Activated naive CD8-positive, alpha-beta T cell treated with anti-CD3 and anti-CD28 coated beads, Interleukin-2, amount 10 ng/mL, durations not matched to agents 7 days and 5 days (primary cell): ENCODE measurements at places on chromosomes 12 and 14. TPM values are rescaled to one million over a fixed set of nuclear protein-coding genes. Genes with fewer than 3 reads are reported as not detected.

DNA sequence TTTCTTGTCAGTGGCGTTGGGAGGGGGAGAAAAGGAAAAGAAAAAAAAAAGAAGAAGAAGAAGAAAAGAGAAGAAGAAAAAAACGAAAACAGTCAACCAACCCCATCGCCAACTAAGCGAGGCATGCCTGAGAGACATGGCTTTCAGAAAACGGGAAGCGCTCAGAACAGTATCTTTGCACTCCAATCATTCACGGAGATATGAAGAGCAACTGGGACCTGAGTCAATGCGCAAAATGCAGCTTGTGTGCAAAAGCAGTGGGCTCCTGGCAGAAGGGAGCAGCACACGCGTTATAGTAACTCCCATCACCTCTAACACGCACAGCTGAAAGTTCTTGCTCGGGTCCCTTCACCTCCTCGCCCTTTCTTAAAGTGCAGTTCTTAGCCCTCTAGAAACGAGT lies 1.9 kb downstream of the ASCL1 start:
- H3K4me3 ChIP-seq, result peak overlapping the region; percentile 27
- peak overlapping the region; percentile 32 for H3K27ac ChIP-seq
- peaks cover 93% of the 10 kb centered on the region for H3K27me3 ChIP-seq
- H3K36me3 ChIP-seq, result peaks cover 10% of the 10 kb centered on the region

RNASE1 gene
- total RNA-seq, result 2.8 TPM

DNA sequence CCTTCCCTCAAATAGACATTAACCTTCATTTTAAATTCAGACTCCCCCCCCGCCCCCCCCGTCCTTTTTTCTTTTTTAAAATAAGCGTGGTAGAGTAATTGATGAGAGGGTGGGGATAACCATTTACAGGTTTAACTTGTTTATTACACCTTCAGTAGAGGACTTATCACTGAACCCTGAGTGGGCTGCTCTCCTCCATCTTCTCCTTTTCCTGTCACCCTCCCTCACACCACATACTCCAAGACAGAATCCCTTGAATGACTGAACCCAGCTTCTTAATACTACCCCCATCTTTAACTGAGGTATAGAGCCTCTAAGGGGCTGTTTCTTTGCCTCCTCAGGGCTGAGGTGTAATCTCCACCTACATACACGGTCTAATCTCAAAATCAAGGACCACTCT lies 3.7 kb upstream of the IKZF4 start:
- H3K36me3 ChIP-seq, result peaks cover 17% of the 10 kb centered on the region
- no peaks in the 10 kb centered on the region for H3K27me3 ChIP-seq
- DNase-seq, result no peak
- H3K27ac ChIP-seq, result no peak overlapping the region

GRCh38 chr14:50860478-50861086 lies 11.3 kb upstream of the ABHD12B start:
- H3K36me3 ChIP-seq, result no peaks in the 10 kb centered on the region
- H3K4me3 ChIP-seq, result peak overlapping the region; percentile 86
- H3K27me3 ChIP-seq, result peaks cover 6% of the 10 kb centered on the region
- H3K4me1 ChIP-seq, result peaks cover 17% of the 10 kb centered on the region

GRCh38 chr12:49811961-49812401 lies 16.2 kb downstream of the NCKAP5L start:
- no peak overlapping the region for H3K27ac ChIP-seq
- DNase-seq, result no peak
- no peak overlapping the region for H3K4me3 ChIP-seq
- H3K4me1 ChIP-seq, result peaks cover 12% of the 10 kb centered on the region
- H3K27me3 ChIP-seq, result no peaks in the 10 kb centered on the region
- peaks cover 2% of the 10 kb centered on the region for H3K36me3 ChIP-seq

JDP2 gene
- total RNA-seq, result 3.0 TPM

GRCh38 chr12:107393043-107393717 lies 292.4 kb upstream of the PWP1 start:
- peaks cover 13% of the 10 kb centered on the region for H3K36me3 ChIP-seq
- no peaks in the 10 kb centered on the region for H3K27me3 ChIP-seq
- no peak for DNase-seq
- peak overlapping the region; percentile 5 for H3K27ac ChIP-seq

PTGR2 gene
- total RNA-seq, result 3.4 TPM

DNA sequence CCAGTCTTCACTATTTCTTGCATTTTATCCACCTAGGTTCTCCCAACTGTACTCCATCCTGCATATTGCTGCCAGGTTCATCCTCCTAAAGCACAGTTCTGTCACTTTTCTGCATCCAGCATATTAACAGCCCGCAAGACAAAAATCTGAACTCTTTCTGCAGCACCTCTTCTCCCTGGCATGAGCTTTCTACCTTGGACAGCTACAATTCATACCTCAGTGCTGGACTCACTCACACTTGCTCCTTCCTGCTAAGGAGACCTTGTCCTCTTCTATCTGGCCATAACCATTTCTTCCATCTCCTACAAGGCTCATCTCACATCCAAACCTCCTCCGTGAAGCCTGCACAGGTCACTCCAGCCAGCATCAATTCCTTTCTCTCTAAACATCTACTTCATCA lies 170.1 kb upstream of the GRIP1 start:
- H3K4me1 ChIP-seq, result peaks cover 2% of the 10 kb centered on the region
- H3K27ac ChIP-seq, result no peak overlapping the region
- H3K4me3 ChIP-seq, result no peak overlapping the region
- H3K27me3 ChIP-seq, result no peaks in the 10 kb centered on the region

PRPH gene
- total RNA-seq, result 0.67 TPM

- H3K4me1 ChIP-seq, result no peaks in the 10 kb centered on the region
- no peaks in the 10 kb centered on the region for H3K27me3 ChIP-seq
- no peak overlapping the region for H3K27ac ChIP-seq
- no peak for DNase-seq
Observed at GRCh38 chr14:48738186-48738925, 847.8 kb downstream of the RPS29 start.

DNA sequence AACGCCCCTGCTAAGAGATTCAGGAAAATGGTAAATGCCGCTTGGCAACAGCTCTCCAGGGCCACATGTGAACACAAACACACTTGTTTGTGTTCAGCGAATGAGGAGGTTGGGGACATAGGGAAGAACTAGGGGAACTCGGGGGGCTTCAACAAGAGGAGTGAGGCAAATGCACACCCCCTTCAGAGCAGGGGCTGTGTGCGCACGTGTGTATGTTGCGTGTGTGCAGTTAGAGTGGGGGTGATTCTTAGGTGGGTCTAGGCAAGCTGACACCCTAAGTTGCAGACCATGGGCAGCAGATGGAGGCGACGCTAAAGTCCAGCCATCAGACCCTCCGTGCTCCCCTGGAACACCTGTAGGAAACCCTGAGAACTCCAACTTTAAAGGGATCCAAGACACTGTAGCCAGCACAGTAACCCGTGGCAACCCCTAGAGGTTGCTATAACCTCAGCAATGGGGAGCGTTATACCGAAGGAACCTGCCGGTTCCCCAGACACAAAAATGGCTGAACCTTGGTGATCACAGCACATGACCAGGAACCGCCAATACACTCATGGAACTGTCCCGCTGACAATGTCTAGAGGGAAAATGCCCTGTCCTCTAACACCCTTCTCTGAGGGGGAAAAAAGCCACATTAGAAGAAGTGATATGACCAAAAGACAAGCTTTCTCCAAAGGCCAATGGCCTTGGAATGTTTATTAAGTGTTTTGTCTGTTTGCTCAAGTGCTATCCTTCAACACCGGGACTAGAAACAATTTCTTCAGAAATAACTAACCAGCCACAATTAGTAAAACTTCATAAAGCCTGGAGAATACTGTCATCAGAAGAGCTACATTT lies 86.5 kb upstream of the CEP83 start:
- DNase-seq, result no peak
- H3K27ac ChIP-seq, result no peak overlapping the region
- peaks cover 4% of the 10 kb centered on the region for H3K27me3 ChIP-seq
- peaks cover 6% of the 10 kb centered on the region for H3K36me3 ChIP-seq
- H3K4me1 ChIP-seq, result peaks cover 5% of the 10 kb centered on the region

- H3K27ac ChIP-seq, result no peak overlapping the region
- DNase-seq, result no peak
- no peaks in the 10 kb centered on the region for H3K36me3 ChIP-seq
- no peaks in the 10 kb centered on the region for H3K4me1 ChIP-seq
- peaks cover 3% of the 10 kb centered on the region for H3K27me3 ChIP-seq
- no peak overlapping the region for H3K4me3 ChIP-seq
Observed at GRCh38 chr12:68945255-68945654, 12.3 kb upstream of the CPM start.

SELPLG gene
- 163 TPM for total RNA-seq

PROX2 gene
- total RNA-seq, result 0.69 TPM

DNA sequence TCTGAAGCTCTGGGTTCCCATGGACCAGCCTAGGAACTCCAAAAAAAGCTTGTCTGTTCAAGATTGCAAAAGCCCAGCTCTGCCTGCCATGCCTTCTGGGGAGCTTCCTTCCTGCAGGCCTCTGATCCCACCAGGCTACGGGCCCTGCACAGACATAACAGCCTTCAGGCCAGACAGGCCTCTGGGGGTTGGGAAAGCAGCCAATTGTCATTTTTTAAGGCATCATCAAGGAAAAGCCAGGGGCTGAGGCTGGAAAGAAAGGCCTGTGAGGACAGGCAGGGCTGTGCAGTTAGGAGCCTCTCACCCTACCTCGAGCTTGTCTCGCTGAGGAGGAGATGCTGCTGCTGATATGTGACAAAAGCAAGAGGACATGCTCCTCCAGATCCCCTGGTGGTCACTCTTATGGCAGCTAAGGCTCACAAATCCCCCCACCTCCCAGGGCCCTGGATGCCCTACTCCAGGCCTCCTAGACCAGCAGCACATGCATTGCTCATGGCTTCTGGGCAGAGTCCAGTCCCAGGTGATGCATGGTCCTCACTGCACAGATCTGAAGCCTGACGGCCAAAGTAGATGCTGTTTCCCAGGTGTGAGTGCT lies 2.9 kb downstream of the TMEM229B start:
- H3K27me3 ChIP-seq, result peaks cover 2% of the 10 kb centered on the region
- H3K4me1 ChIP-seq, result peaks cover 48% of the 10 kb centered on the region
- no peak overlapping the region for H3K4me3 ChIP-seq
- peaks cover 7% of the 10 kb centered on the region for H3K36me3 ChIP-seq
- no peak for DNase-seq

DNA sequence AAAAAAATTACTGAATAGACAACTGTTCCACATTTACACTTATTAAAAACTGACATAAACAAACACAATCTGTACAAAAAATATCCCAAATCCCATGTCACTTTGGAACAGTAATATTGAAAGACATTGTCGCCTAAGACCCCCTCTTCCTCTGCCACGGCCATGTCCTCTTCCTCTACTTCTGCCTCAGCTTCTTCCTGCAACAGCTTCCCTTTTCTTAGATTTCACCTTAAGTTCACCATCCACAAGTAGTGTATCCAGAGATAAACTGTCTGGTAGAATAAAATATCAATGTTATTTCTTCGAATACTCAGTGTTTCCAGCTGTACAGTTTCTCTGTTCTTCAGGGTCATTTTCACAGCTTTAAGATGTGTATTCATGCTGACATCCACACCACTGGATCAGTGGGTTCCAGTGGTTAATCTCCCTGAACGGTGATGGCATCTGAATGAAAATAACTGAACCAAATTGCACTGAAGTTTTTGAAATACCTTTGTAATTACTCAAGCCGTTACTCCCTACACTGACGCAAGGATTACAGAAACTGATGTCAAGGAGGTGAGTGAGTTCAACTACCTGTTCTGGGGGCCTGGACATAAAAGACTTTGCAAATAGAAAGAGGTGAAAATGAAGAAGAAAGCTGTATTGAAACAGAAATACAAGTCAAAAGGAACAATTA lies 208.5 kb downstream of the C12orf50 start:
- H3K4me3 ChIP-seq, result no peak overlapping the region
- no peak for DNase-seq
- no peaks in the 10 kb centered on the region for H3K27me3 ChIP-seq

GRCh38 chr14:55382483-55382882 lies 29.1 kb downstream of the ATG14 start:
- peaks cover 11% of the 10 kb centered on the region for H3K36me3 ChIP-seq
- peaks cover 13% of the 10 kb centered on the region for H3K4me1 ChIP-seq
- no peak overlapping the region for H3K4me3 ChIP-seq
- H3K27me3 ChIP-seq, result no peaks in the 10 kb centered on the region
- no peak overlapping the region for H3K27ac ChIP-seq
- no peak for DNase-seq

KRT3 gene
- total RNA-seq, result not detected

DNA sequence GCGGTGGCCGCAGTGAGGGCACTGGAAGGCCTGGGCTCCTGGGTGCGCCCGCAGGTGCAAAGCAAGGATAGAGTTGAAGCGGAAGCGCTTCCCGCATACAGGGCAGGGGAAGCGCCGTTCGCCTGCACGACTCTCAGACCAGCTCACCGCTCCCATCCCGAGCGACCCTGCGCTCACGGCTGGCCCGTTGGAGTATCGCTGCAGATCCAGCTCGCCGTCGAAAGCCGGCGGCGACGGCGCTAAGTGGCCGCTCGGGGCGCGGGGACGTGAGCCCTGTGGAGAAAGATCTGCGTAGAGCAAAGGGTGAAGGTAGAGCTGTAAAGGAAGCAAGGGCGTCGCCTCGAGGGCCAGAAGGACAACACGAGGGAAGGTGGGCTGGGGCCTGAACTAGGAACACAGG lies 5.4 kb downstream of the ZNF219 start:
- H3K36me3 ChIP-seq, result no peaks in the 10 kb centered on the region
- H3K4me1 ChIP-seq, result peaks cover 8% of the 10 kb centered on the region
- no peak for DNase-seq
- H3K27ac ChIP-seq, result no peak overlapping the region
- peaks cover 13% of the 10 kb centered on the region for H3K27me3 ChIP-seq

DNA sequence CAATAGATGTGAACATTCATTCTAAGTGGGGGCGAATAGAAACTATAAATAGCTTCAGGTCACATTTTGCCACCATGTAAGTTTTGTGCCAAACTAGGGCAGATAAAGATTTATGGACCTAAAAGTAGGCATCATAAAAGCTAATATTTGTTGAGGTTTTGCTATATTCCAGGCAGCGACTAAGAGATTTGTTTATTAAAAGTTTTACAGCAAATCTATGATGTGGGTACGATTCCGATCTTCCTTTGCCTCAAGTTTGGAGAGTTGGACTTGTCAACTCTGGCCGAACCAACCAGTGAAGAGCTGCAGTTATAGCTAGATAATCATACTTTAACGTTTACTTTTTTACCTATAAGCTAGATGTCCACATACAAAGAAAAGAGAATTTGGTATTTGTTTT lies 1.6 kb downstream of the MAPK1IP1L start:
- H3K27me3 ChIP-seq, result no peaks in the 10 kb centered on the region
- DNase-seq, result no peak
- peak overlapping the region; percentile 89 for H3K4me3 ChIP-seq
- H3K4me1 ChIP-seq, result peaks cover 29% of the 10 kb centered on the region
- H3K36me3 ChIP-seq, result peaks cover 22% of the 10 kb centered on the region

DNA sequence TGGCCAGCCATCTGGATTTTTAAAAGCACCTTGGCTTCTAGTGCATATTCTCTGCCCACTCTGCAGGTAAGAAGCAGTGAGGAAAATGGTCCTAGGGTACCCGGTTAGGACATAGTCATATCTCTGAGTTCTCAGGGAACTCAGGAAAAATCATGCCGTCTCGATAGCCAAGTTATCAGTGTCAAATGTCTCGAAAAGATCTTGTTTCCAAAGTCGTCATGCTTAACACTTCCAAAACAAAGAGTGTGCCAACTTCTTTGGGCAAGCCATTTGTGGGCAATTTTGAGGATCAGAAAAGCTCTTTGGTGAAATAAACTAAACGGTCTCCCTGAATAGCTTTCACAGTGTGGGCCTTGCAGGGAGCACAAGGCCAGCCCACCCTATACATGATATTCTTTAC lies 39.2 kb downstream of the RASSF3 start:
- H3K27ac ChIP-seq, result no peak overlapping the region
- H3K4me1 ChIP-seq, result peaks cover 24% of the 10 kb centered on the region
- peaks cover 16% of the 10 kb centered on the region for H3K36me3 ChIP-seq
- H3K4me3 ChIP-seq, result no peak overlapping the region
- no peak for DNase-seq

FOXA1 gene
- total RNA-seq, result not detected

EP400 gene
- total RNA-seq, result 70.2 TPM
